ENCODE measurements at places on chromosomes 7 and 10. TPM values are rescaled to one million over a fixed set of nuclear protein-coding genes. Genes with fewer than 3 reads are reported as not detected.

TMEM236 gene
- 0.20 TPM for total RNA-seq

DNA sequence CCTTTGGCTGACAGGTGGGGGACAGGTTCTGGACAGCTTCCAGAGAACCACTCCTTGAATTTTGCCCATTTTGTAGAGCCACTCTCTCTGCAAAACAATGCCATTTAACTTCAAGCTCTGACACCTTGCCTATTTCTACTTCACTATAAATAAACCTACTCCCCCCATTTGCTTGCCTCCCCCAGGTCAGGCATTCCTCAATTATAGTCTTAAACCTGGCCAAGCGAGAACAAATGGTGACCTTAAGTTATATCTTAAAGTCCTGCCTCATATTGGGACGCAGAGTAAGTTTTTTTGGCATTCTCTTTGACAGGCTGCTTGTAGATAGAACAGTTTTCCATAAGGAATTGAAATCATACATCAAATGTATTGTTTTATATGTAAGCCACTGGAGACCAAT, 706.9 kb downstream of the LRMDA start:
- DNase-seq = no peak

GRCh38 chr10:6778992-6779701, 199.1 kb upstream of the PRKCQ start:
- peak; percentile 85 for DNase-seq

DNA sequence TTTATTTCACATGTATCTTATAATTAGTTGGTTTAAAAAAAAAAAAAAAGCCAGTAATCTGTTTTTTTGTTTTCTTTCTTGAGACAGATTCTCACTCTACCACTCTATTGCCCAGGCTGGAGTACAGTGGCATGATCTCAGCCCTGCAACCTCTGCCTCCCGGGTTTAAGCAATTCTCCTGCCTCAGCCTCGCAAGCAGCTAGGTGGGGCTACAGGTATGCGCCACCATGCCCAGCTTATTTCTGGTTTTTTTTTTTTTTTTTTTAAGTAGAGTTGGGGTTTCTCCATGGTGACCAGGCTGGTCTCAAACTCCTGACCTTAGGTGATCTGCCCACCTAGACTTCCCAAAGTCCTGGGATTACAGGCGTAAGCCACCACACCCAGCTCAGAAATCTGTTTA, 34.1 kb upstream of the CAPZA2 start:
- no peak for DNase-seq

DNA sequence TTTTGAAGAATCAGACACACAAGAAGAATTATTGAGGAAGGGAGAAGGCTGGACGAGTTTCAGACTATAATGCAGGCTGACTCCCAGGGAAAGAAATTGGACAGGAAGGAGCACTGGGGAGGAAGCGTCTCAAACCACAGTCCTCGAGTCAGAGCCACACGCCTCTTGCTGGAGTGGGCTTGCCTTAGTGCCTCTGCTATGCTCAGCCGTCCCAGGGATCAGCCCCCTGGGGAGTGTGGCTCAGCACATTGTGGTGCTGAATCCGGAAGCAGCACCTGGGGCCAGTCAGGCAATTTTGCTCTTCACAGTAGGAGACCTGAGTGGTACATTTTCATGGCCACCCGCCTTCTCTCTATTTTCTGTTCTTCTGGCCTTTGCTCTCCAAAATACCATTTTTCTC, 67.4 kb upstream of the SLC35G1 start:
- no peak for DNase-seq
